ENCODE measurements at places on chromosomes 2 and 18.

DNA sequence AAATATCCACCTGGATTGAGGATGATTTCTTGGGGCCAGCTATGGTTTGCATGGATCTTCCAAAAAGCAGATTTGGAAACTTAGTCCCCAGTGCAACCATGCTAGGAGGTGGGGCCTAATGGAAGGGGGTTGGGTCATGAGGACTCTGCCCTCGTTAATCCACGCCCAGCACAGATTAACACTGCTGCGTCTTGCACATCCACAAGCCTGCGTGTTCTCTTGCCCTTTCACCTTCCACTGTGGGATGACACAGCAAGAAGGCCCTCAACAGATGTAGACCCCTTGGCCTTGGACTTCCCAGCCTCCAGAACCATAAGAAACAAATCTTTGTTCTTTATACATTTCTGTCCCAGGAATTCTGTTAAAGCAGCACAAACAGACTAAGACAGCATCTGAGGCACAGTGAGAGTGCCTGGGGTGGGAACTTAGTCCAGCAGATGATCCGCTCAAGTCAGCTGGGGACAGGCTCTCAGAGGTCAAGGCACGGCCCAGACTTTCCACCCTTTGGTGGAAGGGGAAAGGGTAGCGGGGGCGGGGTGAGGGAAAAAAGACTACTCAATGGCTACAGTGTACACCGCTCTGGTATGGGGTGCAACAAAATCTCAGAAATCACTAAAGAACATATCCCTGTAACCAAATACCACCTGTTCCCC is 2.4 kb downstream of the RAB17 start:
- DNase-seq, result no peak

DNA sequence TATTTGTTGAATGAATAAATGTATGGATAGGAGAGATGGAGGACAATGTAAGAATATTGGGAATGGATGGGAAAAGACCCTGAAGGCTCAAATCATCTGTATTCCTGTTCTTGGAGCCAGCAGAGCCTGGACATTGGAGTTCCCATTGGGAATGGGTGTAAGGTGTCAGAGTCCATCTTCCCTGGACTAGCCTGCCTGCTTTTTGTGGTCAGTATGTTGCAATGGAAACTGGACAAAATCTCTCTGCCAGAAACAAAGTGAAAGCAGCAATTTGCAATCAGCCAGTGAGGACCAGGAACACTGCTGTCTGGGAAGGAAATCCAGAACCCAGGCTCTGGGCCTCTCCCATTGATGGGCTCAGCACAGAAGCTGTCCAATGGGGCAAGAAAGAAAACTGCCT is 83.5 kb upstream of the SKOR2 start:
- no peak for DNase-seq

- DNase-seq, result no peak
Observed at GRCh38 chr2:30448308-30448707, 1.3 kb downstream of the LCLAT1 start.

- DNase-seq, result no peak
Observed at GRCh38 chr2:124985270-124985669, 960.2 kb downstream of the CNTNAP5 start.

DNA sequence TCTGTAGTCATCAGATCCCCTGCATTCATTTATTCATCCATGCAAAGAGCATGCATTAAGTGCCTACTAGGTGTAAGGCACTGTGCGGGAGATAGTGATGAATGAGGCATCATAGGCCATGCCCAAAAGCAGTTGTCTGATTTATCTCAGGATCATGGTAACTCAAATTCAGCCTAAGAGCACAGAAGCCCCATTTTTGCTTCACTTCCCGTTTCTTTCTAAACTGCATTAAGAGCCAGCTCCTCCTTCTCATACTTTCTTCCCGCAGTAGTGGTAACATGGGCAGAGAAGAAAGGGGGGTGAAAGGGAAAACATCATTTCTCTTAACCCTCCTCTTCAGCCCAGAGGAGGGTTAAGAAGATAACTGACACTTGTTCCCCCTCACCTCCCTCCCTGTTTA is 2.9 kb downstream of the GPR45 start:
- DNase-seq, result no peak

- no peak for DNase-seq
Observed at GRCh38 chr2:44743473-44743872, 198.0 kb upstream of the SIX3 start.

- DNase-seq, result peak; percentile 79
Observed at GRCh38 chr2:26330114-26330549, 15.8 kb upstream of the SELENOI start.

GRCh38 chr2:240377366-240377765 is 58.1 kb upstream of the GPC1 start:
- no peak for DNase-seq

DNA sequence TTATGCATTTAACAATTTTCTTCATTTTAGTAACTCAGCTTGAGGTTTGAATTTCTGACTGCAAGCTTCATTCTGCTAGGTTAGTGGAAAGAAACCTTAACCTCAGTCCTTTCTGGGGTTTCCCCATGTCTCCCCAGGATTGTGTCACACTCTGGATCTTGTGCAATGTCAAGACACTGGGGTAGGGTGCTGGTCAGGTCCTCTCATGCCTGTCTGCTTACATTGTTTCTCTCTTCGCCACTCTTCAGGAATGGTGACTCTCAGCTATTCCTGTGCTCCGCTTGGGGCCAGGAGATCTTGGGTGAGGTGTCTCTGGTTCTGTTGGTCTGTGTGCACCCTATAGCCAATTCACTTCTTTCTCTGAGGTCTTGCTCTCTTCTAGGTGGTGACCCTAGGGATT is 23.9 kb downstream of the CTLA4 start:
- no peak for DNase-seq

GRCh38 chr2:40558761-40559160 is 106.9 kb upstream of the SLC8A1 start:
- no peak for DNase-seq

- DNase-seq, result no peak
Observed at GRCh38 chr2:218259099-218259961, 1.5 kb upstream of the GPBAR1 start.

DNA sequence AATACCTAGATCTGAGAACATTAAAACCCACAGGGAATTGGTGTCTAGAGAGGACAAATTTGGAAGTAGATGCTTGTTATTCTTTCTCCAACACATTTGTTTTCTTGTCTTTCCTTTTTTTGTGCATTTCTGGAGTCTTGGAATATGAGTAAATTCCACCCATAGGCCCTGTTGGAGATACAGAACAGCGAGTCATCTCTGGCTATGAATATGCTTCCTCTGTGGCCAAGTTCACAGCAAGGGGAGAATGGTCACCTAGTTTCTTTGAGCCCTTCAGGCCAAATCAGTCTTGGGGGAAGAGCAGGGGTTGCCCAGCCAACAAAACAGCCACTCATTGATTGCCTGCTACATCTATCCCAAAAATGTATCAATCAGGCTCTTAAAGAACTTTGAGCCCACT is 31.3 kb downstream of the SP140L start:
- no peak for DNase-seq

- DNase-seq, result no peak
Observed at GRCh38 chr2:234109321-234109720, 58.8 kb downstream of the SPP2 start.

- DNase-seq, result no peak
Observed at GRCh38 chr2:56130463-56131070, 53.2 kb upstream of the CCDC85A start.

- DNase-seq, result no peak
Observed at GRCh38 chr2:197167608-197168314, 142.8 kb downstream of the ANKRD44 start.

DNA sequence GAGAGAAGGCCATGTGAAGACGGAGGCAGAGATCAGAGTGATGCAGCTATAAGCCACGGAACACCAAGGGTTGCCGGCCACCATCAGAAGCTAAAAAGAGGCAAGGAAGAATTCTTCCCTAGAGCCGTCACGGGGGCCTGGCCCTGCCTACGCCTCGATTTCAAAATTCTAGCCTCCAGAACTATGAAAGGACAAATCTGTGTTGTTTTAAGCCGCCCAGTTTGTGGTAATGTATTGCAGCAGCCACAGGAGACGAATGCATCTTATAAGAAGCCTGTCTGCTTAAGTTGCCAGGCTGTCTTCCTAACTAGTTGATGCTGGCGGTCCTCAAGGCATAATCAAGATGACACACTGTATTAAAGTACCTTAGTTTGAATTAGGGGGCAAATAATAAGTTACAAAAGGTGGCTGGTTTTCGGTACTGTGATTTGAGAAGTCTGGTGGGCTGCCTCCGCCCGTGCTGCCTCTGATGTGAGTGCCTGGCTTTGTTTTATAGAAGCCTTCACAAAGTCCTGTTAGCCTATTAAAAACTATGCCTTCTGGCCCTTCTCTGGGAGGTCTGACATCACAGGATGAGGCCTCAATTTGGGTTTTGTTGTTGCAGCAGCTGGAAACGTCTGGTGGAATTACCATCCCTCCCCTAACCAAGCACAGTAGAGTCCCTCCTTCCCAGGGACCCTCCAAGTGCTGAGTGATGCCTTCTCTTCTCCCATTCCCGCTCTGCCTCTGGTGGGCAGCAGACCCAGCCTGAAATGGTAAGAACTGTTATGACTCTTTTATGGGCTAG is 53.6 kb downstream of the SRD5A2 start:
- no peak for DNase-seq

- no peak for DNase-seq
Observed at GRCh38 chr2:194182888-194183287, 1474.1 kb upstream of the SLC39A10 start.

DNA sequence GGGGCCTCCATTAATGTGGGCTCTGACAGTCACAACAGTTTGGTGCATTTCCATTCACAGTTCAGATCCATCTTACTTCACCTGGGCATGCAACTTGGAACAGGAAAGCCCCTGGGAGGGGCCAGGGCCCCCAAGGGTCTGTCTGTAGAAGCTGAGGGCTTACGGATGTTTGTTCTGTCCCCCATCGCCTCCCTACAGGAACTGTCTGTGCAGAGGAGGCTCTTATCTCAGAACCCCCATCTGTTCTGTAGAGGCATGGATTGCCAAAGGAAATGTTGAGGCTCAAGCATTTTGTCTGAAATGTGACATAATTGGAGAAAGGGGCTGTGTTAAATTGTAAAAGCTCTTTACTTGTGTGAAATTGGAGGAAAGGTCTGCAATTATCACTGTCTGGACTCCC is 334.3 kb downstream of the CLIP4 start:
- no peak for DNase-seq

- no peak for DNase-seq
Observed at GRCh38 chr2:179233083-179233490, 31.5 kb downstream of the SESTD1 start.

GRCh38 chr2:201204655-201205514 is 21.9 kb downstream of the CASP10 start:
- no peak for DNase-seq

DNA sequence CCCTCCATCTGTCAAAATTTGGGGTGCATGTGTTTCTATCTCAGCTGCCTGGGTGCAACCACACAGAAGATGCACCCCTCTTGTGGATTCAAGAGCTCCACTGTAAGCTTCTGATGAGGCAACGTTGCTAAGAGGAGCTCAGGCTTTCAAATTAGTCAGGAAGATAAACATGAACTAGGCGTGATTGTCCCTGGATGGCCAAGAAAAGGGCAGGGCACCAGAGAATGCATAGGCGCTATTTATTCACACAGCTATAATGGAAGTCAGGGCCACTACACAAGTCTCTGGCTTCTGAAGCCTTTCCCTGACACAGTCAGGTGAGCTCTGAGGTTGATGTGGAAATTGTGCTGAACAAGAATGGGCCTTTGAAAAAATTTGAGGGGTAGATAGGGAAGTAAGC is 1466.0 kb upstream of the CELF4 start:
- no peak for DNase-seq
